PC-9 (cell line): ENCODE measurements at places on chromosomes 2 and 18. TPM values are rescaled to one million over a fixed set of nuclear protein-coding genes. Genes with fewer than 3 reads are reported as not detected.

Gene ICA1L
- total RNA-seq, result 0.20 TPM in 1 of 2 replicates, not detected in the other

DNA sequence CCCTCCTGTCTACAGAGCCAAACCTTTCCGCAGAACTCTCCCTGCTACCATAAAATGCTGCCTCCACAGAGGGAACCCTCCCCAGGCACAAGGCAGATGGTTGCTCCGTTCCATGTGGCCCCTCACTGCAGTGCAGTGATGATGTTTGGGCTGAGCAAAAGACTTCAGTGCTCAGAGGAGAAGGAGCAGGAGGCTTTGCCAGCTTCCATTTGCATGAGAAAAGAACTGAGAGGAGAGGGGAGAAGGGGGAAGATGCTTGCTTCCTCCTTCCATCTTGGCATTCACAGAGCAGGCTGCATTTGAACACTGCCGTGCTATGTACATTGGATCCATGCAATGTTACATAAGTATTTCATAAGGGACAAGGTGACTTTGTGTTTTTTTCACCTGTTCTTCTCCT is 46.6 kb upstream of the TMEM200C start:
- DNase-seq, result no peak

Gene OSR1
- 6.4 and 6.9 TPM in 2 replicates for total RNA-seq

- DNase-seq, result no peak
These were observed 50.1 kb downstream of the CD226 start for GRCh38 chr18:69897397-69898108.

DNA sequence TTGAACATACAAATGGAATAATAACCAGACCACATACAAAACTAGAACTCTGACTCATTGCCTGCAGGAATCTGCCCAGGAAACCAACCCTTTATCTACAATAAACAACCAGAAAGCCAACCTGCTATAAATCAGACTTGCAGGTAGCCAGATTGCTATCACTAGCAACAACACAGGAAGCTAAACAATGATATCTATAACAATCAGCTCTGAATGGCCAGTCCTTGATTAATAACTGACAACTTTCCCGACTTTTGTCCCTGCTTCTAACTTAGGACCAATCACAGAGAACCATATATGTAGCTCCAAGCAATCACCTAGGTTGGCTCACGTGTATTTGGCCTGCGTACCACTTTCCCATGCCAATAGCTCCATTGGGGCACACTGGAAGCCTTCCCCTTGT is 470.8 kb downstream of the RIT2 start:
- no peak for DNase-seq

DNA sequence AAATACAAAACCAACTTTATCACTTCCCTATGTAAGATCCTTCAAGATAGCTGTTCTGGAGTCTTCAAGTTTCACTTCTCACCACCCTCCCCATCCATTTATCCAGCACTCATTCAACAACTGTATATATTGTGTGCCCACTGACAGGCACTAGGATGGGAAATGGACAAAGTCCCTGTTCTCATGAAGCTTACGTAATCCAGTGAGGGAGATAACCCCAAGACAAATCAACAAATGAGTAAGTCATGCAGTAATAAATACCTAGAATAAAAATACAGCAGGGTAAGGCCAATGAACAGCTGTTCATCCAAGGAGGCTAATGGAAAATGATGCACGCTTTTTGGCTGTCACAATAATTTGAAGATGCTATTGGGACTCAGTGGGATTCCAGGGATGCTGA is 133.8 kb downstream of the MEMO1 start:
- no peak for DNase-seq

GRCh38 chr2:95387358-95387757 is 15.2 kb upstream of the FAHD2A start:
- DNase-seq, result no peak

- no peak for DNase-seq
These were observed 154.9 kb downstream of the MYO3B start for GRCh38 chr2:170332676-170333402.

Gene WNT10A
- total RNA-seq, result 1.2 and 2.3 TPM in 2 replicates

Gene MSGN1
- total RNA-seq, result not detected in 2 replicates

DNA sequence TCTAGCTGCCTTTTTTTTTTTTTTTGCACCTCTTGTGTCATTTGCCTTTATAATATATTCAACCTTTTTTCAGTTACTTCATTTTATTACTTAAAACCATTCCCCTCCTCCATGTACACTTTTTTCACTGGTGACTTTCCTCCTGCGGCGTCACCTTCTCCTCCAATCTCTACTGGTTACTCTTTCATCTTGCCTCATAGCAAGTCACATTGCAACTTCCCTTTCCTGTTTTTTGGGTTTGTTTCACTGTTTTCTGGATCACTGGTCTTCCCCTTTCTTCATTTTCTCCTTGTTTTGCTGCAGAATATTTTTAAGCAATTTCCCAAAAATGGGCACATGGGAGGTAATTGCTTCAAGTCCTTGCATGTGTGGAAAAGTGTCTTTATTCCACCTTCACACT is 37.7 kb upstream of the GPR155 start:
- DNase-seq, result no peak

- no peak for DNase-seq
These were observed 33.9 kb downstream of the ZAP70 start for GRCh38 chr2:97747285-97747684.

DNA sequence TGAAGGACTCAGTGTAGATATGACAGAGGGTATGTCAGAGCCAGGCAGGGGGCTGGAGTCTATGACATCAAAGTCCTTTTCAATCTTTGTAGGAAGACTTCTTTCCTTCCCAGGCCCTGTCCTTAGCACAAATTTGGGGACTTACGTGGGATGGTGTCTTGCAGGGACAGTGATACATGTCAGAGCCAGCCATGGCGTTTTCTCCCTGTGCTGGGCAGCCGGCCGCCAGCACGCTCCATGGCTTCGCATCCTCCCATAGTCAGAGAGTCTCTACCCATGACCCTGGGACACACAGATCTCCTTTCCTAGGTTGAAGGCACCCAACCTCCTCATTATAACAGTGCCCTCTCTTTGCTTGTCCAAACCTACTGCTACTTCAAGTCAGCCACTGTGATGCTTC is 156.9 kb upstream of the MYCN start:
- no peak for DNase-seq

- DNase-seq, result no peak
These were observed 4.3 kb downstream of the IMPA2 start for GRCh38 chr18:11985586-11985985.

Gene SGO2
- total RNA-seq, result 17.8 and 25.0 TPM in 2 replicates
